Gastroesophageal sphincter (tissue), 4 donors: ENCODE measurements at places on chromosomes 2 and 18.
A peak's percentile ranks its signal among the peaks of the same experiment; 100 is the strongest.

- ATAC-seq: peak; percentile 69
These were observed 1.6 kb upstream of the MYL12A start for GRCh38 chr18:3245853-3246634.

GRCh38 chr2:239287461-239287860, 113.4 kb downstream of the HDAC4 start:
- ATAC-seq: no peak

DNA sequence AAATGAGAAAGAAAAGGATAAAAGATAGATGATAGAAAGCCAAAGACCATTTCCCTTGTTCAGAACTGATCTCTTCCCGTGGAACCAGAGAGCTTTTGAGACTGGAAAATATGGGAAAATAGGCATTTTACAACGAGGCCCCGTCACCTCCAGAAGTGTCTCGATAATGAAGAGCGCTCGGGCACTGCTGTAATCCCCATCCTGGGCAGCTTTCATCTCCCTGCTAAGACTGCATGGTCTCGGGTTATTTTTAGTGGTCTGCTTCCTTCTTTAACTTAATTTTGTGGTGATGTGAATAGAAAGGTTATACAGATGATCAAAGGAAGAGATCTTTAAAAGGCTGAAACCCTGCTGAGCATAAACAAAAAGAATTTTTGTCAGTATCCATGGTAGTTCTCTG, 176.6 kb downstream of the METTL4 start:
- no peak for ATAC-seq

- ATAC-seq: peak; percentile 91
These were observed 59.1 kb downstream of the TNS1 start for GRCh38 chr2:217943446-217944321.

DNA sequence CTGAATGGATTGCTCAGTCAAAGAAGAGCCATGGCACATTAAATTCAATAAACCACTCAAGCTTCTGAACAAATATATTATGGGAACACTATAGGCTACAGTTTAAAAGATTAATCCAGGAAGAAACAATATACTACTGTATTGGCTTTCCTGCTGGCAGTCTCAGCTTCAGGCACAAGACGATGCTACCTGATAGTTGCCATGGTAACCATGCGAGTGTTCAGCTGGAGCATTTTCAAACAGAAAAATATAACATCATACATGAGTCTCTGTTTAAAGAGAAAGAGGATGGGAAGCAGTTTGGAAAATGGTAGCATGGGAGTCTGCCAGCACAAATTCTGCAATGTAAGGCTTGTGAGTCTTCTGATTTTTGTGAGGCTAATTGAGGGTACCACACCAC, 65.9 kb upstream of the CPO start:
- ATAC-seq: no peak

- no peak for ATAC-seq
These were observed 367.5 kb downstream of the DSC3 start for GRCh38 chr18:30675072-30675471.

GRCh38 chr2:15427987-15428386, 133.1 kb downstream of the NBAS start:
- no peak for ATAC-seq
